IPS DF 19.7 (cell line): ENCODE measurements at places on chromosomes 7 and 10.

- no peak for DNase-seq
Measured at GRCh38 chr7:30503274-30504212, 1.1 kb downstream of the GGCT start.

- no peak for DNase-seq
Measured at GRCh38 chr10:58372607-58373441, 12.4 kb upstream of the TFAM start.

DNA sequence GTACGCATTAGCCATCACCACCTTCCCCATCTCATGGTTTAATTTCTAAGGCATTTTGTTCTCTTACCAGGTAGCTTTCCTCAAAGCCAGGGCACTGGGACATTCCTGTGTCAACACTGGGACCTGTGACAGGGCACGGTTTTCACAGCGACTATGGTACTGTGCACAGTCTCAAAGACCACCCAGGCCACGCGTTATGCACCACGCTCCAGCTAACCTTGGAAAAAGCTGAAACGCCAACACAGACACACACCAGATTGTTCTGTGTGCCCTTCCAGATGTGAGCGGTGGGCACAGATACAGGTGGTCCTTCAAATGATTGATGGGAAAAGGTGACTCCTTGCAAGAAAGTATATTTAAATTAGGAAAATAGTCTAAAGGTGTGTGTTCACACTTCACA is 337.3 kb downstream of the WDR37 start:
- no peak for DNase-seq

DNA sequence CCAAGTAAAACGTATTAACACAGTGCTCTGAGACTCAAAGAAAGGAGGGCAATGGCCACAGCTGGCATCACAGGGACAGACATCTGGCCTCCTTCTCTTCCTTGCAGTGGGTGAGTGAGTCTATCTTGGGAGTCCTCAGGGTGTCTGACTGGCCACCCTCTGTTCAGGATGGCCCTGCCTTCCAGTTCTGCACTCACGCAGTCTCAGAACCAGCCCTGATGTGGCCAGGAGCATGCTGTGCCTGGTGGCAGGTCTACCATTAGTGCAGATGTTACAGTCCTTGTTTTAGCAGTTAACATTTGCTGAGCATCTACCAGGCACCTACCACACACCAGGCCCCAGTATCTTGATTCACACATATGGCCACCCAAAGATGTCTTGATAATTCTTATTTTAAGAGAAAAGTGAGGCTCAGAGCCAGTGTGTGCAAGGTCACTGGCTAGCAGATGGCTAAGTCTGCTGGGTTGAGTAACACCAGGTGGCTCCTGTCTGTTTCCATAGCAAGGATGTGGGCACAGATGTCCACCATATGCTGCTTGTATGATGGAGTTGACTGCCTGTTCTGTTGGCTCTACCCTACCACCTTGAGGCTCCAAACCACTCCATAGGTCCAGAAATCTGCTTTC is 23.2 kb upstream of the ARHGAP22 start:
- DNase-seq: no peak

- DNase-seq: no peak
Measured at GRCh38 chr7:3446786-3447185, 145.7 kb downstream of the SDK1 start.

GRCh38 chr10:33377658-33378025 is 43.2 kb upstream of the NRP1 start:
- no peak for DNase-seq

GRCh38 chr7:150845421-150845861 is 6.9 kb upstream of the AOC1 start:
- DNase-seq: no peak

- no peak for DNase-seq
Measured at GRCh38 chr7:132240262-132240661, 336.0 kb downstream of the PLXNA4 start.

GRCh38 chr7:128121711-128122530 is 90.7 kb upstream of the LRRC4 start:
- DNase-seq: no peak

- no peak for DNase-seq
Measured at GRCh38 chr10:79102498-79102874, 33.7 kb downstream of the ZMIZ1 start.

- no peak for DNase-seq
Measured at GRCh38 chr10:74855027-74855426, 28.6 kb downstream of the KAT6B start.

- DNase-seq: no peak
Measured at GRCh38 chr7:64685091-64685490, 19.2 kb downstream of the ZNF107 start.

DNA sequence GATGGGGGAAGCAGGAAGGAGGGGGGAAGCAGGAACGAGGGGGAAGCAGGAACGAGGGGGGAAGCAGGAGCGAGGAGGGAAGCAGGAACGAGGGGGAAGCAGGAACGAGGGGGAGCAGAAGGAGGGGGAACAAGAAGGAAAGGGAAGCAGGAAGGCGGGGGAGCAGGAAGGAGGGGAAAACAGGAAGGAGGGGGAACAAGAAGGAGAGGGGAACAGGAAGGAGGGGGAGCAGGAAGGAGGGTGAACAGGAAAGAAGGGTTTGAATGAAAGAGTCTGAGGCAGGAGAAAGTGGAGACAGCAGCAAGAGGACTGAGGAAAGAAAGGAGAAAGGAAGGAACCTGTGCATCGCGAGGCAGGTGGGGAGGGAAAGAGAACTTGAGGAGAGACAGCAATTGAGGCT is 256.6 kb downstream of the PTEN start:
- DNase-seq: no peak

DNA sequence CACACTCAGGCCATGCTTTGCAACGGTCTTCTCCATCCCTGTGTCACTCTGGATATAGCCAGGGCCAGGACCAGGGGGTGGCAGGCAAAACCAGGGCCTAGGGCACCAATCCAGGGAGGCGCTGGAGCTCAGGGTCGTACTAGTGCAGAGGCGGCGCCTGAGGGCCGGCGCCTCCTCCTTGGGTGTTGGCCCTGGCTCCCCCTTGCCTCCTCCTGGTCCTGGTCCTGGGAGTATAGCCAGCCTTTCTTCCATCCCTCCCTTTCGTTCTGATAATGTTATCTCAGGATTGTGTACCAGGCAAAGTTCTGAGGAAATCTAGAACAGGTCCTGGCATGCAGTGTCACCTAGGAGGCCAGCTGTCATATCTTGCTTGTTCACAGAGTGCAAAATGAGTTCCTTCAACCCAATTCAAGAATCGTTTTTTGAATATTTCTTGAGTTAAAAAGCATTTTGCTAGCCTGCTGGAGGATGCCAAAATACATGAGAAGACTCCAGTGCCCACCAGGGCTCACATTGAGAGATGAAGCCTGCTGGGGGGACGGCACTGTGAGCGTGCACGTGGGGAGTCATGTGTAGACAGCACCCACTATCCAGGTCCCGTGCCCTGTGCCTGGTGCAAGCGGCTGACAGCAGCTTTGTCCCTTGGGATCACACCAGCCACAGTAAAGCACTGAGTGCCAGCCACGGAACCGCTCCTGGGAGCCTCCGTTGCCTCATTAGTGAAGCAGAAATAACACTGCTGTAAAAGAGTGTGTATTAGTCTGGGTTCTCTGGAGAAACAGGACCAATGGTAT is 106.9 kb upstream of the C7orf33 start:
- DNase-seq: no peak

- no peak for DNase-seq
Measured at GRCh38 chr10:61627266-61627665, 35.5 kb upstream of the CABCOCO1 start.
